Foreskin keratinocyte (primary cell): ENCODE measurements at places on chromosomes 4 and X. TPM values are rescaled to one million over a fixed set of nuclear protein-coding genes. Genes with fewer than 3 reads are reported as not detected.
A peak's percentile ranks its signal among the peaks of the same experiment; 100 is the strongest.

GRCh38 chr4:47913330-47913729 is 1.1 kb downstream of the NFXL1 start:
- DNase-seq = peak; percentile 59

GRCh38 chr4:37439809-37440474 is 195.4 kb downstream of the NWD2 start:
- DNase-seq = no peak

The NLGN4X gene
- total RNA-seq = 0.04 and 0.27 TPM in 2 replicates

The STK26 gene
- total RNA-seq = 37.6 and 38.4 TPM in 2 replicates

The PLXNB3 gene
- total RNA-seq = 5.3 and 5.4 TPM in 2 replicates
